ENCODE measurements at places on chromosomes 5 and 9.

- no peak for DNase-seq
Observed at GRCh38 chr5:128671943-128672342, 133.9 kb upstream of the FBN2 start.

- peak; percentile 88 for DNase-seq
Observed at GRCh38 chr9:34611811-34612787, at the start of gene RPP25L. TSS of gene RPP25L (minus strand) at chr9:34612097. CDS start at chr9:34611296, 801 bp downstream.

- no peak for DNase-seq
Observed at GRCh38 chr9:18786911-18787650, 245.9 kb downstream of the SAXO1 start.

DNA sequence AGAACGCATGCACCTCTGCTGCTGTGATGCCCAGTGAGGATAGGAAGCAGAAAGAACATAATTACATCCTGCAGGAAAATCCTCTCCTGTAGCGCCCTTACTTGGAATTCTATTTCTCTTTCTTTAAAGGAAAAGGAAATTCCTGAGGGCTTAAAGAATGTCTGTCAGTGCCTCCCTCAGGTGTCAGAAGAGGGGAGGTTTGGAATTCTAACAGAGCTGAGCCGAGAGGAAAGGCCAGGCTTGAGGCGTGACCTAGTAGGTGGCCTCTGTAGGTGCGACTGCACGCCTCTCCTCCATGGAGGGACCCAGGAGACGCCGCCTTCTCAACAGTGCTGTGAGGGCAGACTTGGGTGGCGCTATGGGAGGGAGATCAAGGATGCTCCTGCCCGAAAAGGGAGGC lies 55.9 kb upstream of the ERCC6L2 start:
- no peak for DNase-seq

DNA sequence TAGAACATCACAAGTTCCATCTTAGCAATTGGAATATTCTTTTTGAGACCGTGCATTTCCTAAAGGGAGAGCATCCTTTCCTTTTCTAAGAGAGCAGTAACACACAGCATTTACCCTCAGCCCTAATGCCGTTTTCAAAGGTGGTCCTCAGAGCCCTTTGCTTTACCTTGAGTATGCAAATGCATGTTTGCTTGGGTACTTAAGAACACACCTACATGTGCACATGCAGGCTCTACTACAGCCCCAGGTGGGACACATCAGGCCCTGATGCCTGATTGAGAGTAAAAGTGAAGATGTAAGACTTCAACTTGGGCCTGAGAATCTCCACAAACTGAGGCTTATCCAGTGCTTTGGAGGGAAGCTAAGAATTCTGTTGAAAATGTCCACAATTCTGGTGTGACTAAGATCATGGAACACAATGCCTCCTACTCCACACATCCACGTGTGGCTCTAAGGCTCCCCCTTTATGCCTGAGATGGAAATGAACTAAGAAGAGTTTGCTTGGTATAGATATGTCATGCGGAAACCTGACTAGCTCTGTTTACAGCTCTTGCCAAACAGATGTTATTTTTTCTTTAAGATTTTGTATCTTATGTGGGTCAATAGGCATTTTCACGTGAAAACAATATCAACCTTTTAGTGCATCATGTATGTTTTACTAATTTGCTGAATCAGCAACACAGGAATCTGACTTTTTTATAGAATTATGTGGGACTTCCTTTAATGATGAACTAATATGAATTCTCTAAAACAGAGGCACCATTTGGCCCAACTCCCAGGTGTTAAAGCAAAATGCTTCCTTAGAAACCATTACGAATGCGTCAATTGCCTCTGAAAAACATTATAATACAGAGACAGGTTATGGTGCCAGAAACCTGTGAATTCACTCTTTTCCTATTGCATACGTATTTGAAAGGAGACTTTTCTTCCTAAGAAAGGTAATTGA lies 48.9 kb upstream of the SLC2A8 start:
- no peak for DNase-seq

GRCh38 chr9:108367188-108367587 lies 488.6 kb downstream of the ACTL7B start:
- no peak for DNase-seq

- DNase-seq, result peak; percentile 41
Observed at GRCh38 chr9:112119225-112120029, 55.7 kb downstream of the SUSD1 start.

- no peak for DNase-seq
Observed at GRCh38 chr9:83424831-83425230, 113.4 kb downstream of the FRMD3 start.

- DNase-seq, result no peak
Observed at GRCh38 chr9:121055642-121056143, 5.6 kb upstream of the C5 start.

DNA sequence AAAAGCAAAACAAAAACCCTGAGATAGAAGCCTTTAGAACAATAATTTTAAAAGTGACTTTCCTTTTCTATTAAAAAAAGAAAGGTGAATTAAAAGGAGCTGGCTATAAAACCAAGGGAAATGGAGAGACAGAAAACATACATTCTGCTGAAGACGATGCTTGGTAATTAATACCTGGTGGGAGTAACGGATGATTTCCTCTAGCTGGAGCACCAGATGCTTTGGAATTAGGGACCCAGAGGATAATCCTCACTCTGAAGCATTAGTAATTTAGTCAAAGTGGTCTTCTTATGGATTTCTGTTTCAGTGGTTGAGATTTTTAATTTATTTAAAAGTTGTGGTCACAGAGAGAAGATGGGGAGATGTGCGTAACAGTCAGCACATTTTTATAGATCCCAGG lies 982.5 kb downstream of the TLE4 start:
- DNase-seq, result no peak

DNA sequence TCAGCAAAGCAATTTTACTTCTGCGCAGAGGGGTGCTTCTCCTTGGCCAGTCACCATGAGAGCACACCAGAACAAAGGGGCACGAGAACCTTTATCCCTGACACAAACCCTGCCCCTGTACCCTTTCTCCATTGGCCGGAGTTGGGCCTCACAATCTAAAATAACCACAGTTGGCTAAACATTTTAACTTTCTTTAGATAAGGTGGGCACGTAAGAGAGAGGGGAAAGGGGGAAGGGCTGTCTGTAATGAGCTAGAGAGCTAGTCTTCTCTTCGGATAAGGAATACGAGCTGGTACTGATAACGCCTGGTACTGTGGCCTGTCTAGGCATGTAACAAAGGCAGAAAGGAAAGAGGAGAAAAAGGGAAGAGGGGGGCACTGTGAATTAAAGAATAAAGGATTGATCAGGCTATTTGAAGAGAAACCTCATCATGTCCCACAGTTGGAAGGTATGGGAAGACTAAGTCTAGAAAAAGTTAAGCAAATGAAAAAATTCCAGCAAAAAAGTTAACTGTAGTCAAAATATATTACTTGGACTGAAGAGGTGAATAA lies 1.8 kb upstream of the IARS1 start:
- DNase-seq, result no peak

GRCh38 chr5:2430606-2431005 lies 320.9 kb downstream of the IRX2 start:
- no peak for DNase-seq

DNA sequence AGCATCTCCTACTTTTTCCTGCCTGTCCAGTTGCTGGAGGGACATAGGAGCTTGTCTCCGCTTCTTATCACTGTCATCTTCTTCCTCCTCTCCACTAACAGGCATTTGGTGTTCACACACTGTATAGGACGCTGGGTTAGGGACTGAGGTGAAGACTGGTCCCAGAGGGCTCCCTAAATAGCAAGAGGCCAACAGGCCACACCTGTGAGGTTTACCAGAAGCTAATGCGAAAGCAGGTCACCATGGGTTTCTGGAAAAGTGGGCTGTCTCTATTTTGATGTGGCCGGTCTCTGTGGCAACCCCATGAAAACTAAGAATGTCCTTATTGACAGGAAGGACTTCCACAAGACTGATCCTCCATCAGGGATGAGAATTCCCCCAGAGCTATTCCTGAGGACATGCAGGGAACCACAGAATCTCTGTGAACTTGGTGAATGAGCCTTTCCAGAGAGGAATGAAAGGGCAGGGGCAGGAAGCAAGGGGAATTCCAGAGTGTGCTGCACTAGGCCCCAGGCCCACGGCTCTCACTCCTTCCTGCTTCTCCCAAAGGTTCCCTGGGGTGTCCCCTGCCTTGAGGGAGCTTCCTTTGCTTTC lies 61.7 kb downstream of the DAP start:
- no peak for DNase-seq

- no peak for DNase-seq
Observed at GRCh38 chr5:173960986-173961385, 28.0 kb upstream of the C5orf47 start.

DNA sequence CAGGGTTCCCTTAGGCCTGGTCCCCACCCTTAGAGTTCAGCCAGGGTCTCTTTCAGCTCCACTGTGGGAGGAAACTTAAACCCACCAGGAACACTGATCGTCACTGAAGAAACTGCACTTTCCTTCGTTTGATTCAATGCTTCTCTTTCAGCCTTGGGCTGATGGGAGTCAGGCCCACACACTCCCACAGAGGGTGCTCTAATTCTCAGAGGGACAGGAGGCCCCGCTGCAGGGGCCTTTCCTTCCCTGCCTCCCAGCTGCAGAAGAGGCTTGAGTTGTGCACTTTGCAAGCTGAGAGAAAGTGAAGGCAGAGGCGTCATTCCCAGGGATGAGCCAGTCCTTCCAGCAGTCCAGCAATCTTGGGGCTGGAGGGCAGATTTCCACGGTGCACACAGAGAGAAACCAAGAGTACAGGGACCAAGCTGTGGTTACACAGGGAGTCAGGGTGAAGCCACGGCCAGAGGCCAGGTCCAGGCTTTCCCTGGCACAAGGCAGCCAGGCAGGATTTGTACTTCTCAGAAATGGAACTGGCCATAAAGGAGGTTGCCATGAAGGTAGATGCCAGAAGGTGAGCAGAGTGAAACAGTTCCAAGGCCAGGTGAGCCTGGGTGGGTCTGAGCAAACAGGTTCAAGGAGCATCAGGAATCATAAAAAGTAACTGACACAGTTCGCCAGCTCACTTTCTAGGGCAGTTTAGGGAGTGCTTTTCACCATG lies 10.4 kb upstream of the GLIPR2 start:
- peak; percentile 78 for DNase-seq

- no peak for DNase-seq
Observed at GRCh38 chr5:149363358-149363757, 5.5 kb downstream of the PCYOX1L start.

DNA sequence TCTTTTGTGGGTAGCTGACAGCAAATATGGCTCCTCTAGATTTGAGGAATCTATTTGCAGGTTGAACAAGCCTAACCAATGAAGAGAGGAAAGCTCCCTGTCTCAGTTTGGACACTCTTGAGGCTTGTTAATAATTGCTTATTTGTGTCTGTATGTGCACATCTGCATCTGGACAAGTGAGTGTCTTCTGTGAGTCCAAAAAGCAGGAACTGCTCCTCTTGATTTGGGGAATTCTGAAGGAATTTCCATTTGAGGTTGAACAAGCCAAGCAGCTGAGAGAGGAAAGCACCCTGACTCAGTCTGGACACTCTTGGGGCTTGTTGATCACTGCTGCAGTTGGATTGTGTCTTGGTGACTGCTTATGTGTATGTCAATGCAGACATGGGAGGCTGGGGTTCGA lies 211.6 kb downstream of the DTWD2 start:
- DNase-seq, result no peak

GRCh38 chr9:87285183-87285850 lies 212.3 kb upstream of the DAPK1 start:
- no peak for DNase-seq

GRCh38 chr9:24620741-24621140 lies 75.0 kb upstream of the IZUMO3 start:
- DNase-seq, result no peak

DNA sequence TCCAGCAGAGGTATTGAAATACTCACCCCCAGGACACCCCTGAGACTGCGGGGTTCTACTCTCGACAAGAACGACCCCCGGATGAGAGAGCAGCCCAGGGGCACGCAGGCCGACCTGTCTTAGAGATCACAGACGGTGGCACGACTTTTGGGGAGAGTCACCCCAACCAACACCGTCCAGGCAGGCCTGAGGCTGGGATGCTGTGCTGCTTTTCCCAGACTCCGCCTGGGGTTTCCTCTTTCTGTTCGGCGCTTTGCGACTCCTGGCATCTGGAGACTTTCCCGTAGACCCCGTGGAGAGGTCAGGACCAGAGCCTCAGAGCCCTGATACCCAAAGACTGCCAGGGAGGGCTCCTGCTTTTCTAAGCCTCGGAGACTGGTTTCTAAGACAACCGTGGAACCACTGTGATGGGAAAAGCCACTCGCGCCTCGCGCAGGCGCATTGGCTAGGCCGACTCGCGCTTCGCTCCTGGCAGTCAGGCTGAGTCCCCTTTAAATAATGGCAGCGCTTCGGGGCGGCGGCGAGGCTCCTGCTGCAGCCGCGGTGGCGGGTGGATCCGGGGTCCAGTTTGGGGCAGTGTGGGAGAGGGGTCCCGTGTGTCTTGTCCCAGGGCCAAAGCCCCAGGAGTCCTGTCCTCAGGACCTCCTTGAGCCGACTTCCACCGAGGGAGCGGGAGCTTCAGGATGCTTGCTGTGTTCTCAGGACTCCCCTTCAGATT lies 484.0 kb downstream of the SPATA31A7 start:
- no peak for DNase-seq

- DNase-seq, result no peak
Observed at GRCh38 chr5:13866792-13867191, 77.7 kb downstream of the DNAH5 start.

DNA sequence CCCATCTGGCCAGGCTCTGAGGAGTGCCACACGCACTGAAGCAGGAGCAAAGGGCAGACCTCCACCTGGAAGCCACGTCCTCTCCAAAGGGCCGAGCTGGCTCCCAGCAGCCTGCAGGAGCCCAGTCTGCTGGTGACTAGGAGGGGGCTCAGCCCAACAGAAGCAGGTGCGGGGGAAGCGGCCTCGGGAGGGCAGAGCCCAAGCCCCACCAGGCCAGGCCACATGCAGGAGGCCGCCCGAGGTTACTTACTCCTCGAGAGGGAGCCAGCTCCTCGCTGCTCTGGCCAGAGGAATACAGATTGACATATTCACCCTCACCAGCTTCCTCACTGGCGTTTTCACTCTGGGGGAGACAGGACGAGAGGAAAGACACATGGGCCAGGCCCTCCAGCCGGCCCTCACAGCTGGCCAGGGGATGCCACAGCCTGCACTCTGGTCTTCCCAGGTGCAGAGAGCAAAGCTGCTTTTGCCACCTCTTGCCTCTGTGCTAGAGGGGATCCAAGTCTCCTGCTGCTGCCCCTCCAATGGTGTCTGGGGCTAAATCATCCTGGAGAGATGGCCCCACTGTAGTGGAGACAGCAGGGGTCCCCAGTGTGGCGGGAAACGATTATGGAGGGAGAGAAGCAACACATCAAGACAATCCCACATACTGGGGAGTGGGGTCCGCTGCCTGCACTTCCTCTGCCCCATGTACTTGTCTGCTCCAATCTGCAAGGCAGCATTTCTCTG lies 58.6 kb downstream of the PRRT1B start:
- DNase-seq, result no peak

GRCh38 chr9:78866207-78867132 lies 569.5 kb downstream of the PSAT1 start:
- no peak for DNase-seq

DNA sequence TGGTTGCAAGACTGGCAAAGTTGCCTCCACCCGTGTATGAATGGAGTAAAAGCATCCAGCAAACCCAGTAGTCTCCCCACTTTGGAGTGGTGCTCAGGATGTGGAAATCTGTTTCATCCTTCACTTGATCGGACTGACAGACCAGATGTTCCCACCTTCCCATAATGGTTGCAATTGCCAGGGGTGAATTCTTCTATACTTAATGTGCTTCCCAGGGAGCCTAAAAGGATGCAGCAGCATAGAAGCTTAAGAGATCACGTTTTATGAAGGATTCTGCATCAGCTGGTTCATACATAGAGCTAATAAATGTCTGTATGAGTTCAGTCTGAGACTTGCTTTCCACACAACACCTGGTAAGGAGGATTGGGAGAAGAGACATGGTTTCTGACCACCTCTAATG lies 198.8 kb upstream of the S1PR3 start:
- DNase-seq, result no peak

Data from left colon (tissue), 2 donors.